ENCODE measurements at places on chromosomes 2 and 18.

GRCh38 chr18:34224423-34225217, at the start of gene NOL4:
Gene NOL4 (minus strand): TSS chr18:34224913. CDS start chr18:34223253, 1,660 bp downstream.
- peak; percentile 98 for DNase-seq

DNA sequence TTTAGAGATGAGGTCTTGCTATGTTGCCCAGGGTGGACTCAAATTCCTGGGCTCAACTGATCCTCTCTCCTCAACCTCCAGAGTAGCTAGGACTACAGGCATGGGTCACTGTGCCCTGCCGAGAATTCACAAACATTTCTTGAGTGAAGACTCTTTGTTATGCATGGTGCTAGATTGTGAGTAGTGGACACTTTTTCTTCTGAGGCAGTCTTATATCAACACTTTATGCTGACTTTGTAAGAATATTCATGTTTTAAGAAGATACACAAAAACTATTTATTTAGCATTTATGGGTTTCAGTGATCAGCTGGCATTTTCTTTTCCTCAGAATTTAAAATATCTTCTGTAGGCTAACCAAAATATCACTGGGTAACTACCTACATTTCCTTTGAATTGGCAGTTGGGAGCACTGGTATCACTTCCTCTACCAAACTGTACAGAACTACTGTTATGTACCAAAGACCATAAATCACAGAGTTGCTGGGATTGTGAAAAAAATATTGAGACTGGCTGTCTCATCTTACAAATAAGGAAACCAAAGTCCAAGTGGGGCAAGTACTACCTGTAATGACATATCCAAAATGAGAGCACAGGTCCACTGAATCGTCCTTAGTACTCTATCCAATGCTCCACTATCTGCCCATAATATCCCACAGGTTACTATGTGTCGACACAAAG, 34.0 kb downstream of the DOCK10 start:
- DNase-seq, result no peak

GRCh38 chr2:204794624-204795023, 249.3 kb downstream of the PARD3B start:
- DNase-seq, result no peak

GRCh38 chr2:100070078-100070477, 72.3 kb downstream of the AFF3 start:
- DNase-seq, result no peak

DNA sequence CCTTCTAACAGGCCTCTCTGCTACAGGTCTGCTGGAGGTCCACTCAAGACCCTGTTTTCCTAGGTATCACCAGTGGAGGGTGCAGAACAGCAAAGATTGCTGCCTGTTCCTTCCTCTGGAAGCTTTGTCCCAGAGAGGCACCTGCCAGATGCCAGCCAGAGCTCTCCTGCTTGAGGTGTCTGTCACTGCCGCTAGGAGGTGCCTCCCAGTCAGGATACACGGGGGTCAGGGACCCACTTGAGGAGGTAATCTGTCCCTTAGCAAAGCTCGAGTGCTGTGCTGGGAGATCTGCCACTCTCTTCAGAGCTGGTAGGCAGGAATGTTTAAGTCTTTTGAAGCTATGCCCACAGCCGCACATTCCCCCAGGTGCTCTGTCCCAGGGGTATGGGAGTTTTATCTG, 140.6 kb downstream of the BAZ2B start:
- no peak for DNase-seq

- no peak for DNase-seq
Measured at GRCh38 chr2:27051902-27052645, 606 bp downstream of the AGBL5 start.

DNA sequence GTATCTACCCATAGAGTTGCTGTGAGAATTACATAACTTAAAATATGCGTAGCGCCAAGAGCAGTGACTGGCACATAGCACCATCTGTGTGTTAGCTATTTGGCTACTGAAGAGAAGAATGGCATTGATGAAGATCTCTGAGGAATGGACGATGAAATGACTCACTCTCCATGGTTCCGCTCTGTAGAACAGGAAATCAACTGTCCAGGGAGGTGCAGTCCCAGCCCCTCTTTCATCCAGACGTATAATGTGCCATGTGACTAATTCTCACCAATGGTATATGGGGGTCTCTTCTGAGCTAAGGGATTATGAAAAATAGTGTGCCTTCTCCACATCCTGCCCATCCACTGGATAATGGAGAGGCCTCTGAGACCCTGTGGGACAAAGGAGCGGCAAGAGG, 254.8 kb downstream of the CYP26B1 start:
- no peak for DNase-seq

DNA sequence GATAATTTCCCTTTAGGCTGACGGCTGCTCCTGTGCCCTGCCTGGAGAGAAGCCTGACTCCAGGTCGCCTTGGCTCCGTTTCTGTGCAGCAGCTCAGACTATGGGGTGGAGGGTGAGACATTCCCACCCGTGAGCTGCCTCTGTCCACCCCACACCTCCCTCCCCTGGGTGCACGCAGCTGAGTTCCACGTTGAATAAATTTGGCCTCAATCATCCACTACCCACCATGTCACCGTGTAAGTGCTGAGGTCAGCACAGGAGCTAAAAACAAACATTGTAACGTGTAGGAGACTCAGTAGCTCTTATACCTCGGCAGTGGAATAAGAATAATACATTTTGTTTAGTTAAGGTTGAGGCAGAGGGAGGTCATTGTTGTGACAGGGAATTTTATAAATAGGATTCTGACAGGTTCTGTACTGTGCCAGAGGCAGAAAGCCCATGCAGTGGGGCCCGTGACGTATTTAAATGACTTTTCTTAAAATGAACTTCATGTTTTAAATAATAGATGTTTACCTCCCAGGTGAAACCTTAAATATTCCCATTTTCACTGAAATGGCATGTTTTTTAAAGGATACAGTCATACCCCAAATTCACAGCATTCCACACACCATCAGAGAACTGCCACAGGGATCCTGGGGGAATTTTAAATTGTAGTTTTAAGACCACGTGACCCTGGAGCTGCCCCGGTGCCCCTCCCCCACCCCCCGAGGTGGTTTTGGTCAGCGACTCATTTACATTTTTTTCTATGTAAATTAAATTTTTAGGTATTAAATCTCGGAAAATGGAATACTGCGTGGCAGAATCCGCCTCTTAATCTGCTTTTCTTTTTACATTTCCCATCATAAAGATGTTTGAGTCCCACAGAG, 50.2 kb downstream of the NFATC1 start:
- no peak for DNase-seq

DNA sequence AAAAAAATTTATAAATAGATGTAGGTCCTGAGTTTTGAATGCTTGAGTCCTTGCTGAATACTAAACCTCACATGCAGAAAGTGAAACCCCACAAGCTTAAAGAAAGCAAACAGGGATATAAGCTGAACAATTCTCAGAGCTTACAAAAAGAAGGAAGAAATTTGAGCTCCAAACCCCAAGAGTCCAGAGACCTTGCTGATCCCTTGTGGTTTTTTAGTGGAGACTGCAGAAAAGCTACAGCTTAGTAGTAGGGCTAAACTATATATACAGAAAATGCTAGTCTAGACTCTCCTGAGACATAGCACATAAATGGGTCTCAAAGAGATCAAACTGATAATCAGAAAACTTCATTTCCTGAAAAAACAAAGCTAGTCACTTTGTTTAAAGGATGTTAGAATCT, 1548.1 kb upstream of the ZEB2 start:
- DNase-seq, result no peak

DNA sequence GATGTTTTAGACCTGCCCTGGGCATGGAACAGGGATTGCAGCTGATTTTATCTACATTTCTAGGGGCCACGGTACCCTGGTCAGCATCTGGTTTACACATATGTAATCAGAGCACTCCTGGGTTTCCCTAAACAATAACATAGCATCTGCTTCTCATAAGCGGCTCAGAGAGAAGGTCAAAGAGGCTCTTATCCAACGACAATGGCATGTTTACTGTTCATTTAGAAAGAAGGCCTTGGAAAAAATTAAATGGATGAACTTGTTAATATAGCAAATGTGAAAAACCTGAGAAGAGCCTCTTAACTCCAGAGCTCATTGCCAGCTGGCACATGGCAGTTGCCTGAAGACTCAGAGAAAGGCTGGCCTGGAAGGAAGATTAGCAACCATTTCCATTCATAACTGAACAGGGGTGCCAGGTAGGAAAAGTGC, 202.8 kb upstream of the THUMPD2 start:
- no peak for DNase-seq

- DNase-seq, result no peak
Measured at GRCh38 chr2:28747714-28748113, 3.9 kb upstream of the PPP1CB start.

- no peak for DNase-seq
Measured at GRCh38 chr2:197628043-197628500, 47.3 kb downstream of the RFTN2 start.

DNA sequence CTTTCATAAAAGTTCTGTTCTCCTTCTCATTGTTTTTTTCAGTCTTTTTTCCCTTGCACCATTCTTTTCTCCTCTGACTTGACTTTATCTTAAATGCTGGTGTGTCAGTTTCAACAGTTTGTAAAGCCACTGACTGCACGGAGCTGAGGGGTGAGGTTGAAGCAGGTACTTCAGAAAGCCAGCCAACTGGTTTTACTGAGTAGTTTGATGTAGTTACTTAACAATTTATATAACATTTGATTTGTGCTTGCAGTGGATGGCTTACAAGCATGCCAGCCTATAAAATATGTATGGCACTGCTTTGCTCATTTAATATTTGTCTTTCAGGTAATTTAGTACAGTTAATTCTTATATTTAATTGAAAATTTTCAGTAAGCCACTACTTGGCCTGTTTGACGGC, 55.4 kb downstream of the FAM171B start:
- no peak for DNase-seq

DNA sequence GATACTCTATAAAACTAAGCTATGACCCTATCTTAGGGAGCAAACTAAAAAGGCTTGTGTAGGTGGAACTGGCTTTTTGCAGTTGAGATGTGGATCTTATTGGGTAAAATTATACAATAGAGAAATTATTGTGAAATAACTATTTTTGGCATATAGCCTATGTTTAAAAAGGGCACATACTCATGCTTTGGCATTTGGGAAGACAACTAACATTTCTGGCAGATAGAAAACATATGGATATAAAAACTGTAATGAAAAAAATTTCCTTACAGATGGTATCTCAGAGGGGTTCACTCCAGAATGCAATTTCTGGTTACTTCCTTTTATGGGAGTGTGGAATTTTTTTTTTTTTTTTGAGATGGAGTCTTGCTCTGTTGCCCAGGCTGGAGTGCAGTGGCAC, 120.1 kb upstream of the CCDC195 start:
- no peak for DNase-seq

GRCh38 chr2:85706599-85707296, 12.6 kb downstream of the GNLY start:
- no peak for DNase-seq

GRCh38 chr2:105328281-105329196, 996 bp downstream of the TGFBRAP1 start:
- DNase-seq, result no peak

GRCh38 chr18:73664896-73665295, 482.7 kb downstream of the FBXO15 start:
- DNase-seq, result no peak

DNA sequence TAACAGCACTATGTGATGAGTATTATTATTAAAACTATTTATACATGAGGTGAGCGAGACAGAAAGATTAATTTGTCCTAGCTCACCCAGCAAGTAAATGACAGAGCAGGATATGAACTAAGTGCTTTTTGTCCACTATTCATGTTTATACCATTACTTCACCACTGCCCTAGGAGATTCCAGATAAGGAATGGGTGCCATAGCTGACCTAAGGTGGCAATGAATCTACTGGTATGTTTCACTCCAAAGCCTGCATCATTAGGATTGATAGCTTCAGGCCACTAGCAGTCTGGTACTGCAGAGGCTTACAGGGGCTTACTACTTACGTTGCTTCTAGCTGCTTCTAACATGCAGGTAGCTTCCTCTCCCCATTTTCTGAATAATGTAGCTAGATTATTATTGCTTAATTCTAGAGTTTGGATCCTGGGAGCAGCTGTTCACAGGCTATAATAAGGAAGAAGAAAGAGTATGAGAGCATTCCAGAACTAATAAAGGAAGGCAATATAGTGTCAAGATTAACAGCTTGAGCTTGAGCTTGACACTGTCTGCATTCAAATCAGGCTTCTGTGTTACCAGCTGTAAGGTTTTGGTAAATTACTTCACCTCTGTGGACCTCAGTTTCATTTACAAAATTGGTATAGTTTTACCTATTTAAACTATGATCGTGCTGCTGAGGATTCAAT, 153.7 kb downstream of the GALNT3 start:
- DNase-seq, result no peak

DNA sequence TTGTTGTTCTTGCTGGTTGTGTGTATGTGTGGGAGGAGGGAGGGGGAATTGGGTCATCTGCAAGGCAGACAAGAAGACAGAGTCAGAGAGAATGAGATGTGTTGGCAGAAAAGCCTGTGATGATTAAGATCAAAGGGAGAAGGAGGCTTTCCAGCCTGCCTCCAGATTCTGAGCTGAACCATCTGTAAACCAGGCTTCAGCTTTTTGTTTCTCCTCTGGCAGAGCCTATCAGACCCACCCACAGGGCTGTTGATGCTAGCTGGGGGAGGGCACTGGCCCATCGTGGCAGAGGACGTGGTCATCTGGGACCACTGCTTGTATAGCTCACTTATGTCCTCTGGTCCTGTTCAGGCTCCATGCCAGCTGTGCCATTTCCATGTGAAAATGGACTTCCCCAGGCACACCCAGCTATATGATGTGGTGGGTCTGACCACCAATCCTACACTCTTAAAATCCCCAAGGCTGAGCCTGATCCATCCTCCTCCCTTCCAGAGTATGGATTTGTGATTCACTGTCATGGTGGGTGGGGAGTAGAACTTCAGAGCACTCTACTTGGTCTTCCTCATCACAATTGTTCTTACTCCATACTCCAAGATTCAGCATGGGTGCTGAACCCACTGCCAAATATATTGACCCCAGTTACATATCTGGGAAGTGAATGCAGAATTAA, 27.8 kb upstream of the COL6A3 start:
- DNase-seq, result no peak

- no peak for DNase-seq
Measured at GRCh38 chr2:15527074-15527739, 33.9 kb downstream of the NBAS start.

- peak; percentile 24 for DNase-seq
Measured at GRCh38 chr2:118185210-118186109, 97.2 kb downstream of the INSIG2 start.

GRCh38 chr2:101432411-101433181, 42.3 kb downstream of the RFX8 start:
- no peak for DNase-seq

DNA sequence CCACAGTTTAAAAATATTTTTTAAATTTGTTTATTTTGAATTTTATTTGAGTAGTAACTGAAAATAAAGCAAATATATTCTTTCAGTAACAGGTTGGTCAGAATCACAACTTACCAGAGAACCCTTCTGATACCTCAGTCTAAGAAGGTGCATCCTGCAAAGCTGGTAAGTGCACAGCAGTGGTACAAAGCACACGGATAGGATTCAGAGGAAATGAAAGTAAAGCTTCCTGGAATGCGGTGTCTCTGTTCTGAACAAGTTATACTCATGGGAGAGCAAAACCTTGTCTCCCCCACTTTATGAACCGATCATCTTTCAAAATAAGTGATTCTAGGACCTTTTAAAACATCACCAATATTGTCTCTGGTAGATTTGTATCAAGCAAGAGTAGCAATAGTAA, 398.3 kb downstream of the TMX3 start:
- DNase-seq, result no peak

Data from NCI-H1436 (cell line).